ENCODE measurements at places on chromosomes 7 and 10.
A peak's percentile ranks its signal among the peaks of the same experiment; 100 is the strongest.

DNA sequence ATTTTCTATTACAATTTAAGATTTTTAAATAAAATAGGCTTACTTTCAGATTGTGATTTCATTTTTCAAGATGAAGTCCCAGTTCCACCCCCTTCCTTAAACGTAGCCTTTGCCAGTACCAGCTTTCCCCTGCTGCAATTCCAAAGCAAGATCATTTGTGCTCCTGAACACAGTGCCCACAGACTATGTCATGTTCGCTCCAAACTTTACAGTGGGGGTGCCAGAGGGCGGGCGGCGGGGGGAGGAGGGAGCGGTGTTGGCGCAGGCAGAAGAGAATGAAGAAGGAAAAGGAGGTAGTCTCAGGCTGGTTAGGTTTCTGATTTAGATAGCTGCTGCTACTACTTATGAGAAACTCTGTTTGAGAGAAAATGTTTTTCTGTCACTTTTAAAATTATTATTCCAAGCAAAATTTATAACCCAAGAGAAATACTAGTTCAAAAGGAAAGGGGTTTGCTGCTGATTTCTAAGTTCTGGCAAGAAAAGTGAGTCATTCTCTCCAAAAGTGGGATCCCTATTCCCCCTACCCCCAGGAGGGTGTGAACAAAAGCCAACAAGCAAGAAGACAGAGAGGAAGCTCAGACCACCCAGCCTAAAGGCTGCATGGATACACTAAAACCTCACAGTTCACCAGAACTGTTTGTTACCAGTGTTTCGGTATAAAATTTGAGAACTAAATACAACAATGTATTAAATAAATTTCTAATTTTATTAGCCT lies 109.6 kb downstream of the SRPK2 start:
- no peak for DNase-seq

GRCh38 chr7:115014794-115015193 lies 92.9 kb downstream of the MDFIC start:
- DNase-seq: no peak

DNA sequence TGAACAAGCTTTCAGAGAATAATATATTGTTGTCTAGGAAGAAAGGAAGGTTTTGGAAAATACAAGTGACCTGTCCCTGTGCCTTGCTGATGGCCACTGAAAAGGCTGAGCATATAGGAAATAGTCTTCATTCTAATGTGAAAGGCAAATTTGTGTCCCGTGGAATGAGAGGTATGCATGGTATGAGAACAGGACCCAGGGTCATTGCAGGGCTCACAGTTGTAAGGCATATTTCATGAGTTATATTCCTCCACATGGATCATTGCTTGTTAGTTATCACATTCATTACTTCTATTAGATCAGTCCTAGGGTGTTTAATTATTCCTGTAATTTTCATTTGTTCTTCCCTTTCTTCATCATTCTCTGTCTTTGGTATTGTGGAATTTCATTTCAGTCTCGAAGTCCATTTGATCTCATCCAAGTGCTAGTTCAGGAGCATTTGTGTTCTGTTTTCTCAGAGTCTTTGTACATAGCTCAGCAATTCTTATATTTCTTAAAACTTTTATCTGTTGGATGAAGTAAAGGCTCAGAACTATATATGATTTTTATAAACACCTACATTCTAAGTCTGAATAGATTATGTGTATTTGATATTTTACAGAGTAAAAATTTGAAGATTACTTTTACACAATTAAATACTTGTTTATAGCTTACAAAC lies 39.4 kb upstream of the ARHGAP21 start:
- DNase-seq: no peak

DNA sequence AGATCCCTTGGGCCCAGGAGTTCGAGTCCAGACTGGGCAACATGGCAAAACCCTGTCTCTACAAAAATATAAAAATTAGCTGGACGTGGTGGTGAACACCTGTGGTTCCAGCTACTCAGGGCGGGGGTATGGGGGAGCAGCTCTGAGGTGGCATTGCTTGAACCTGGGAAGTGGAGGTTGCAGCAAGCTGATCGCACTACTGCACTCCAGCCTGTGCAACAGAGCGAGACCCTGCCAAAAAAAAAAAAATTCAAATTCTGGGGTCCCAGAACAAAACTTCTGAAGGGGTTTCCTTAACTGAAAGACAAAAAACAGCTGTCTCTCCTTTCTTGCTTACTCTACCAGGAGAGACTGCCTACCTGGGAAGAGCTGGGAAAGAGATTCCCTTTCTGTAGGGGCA lies 27.0 kb downstream of the DNMBP start:
- DNase-seq: no peak

GRCh38 chr10:132982301-132982989 lies 40.1 kb upstream of the CFAP46 start:
- no peak for DNase-seq

- no peak for DNase-seq
Observed at GRCh38 chr10:24652381-24652957, 71.2 kb downstream of the ARHGAP21 start.

DNA sequence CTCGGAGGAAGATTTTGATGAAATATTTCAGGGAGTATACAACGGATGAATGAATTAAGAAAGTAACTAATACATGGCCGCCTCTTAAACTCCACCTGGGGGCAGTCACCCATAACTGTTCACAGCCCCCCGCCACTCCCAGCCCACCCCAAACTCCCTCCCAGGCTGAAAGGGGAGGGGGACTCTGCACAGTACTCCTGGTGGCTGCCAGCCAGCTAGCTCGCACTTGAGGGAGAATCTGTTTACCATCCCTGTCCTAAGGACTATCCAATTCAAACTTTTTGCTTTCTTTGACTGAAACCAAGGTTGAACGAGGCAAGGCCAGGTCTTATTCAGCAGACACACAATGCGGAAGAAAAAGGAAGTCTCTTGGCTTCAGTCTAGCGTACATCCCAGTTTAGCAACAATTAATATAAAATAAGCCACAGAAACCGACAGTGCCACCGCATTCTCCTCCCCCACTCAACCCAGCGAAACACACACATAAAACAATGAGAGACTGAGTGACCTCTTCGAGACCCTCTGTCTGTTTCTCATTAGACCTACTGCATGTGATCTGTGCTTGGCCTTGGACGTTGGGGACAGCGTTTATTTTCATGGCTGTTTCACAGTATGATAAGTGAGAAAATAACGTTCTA lies 219.5 kb downstream of the GLI3 start:
- DNase-seq: no peak

- DNase-seq: no peak
Observed at GRCh38 chr7:23490357-23491135, 20.3 kb upstream of the IGF2BP3 start.

DNA sequence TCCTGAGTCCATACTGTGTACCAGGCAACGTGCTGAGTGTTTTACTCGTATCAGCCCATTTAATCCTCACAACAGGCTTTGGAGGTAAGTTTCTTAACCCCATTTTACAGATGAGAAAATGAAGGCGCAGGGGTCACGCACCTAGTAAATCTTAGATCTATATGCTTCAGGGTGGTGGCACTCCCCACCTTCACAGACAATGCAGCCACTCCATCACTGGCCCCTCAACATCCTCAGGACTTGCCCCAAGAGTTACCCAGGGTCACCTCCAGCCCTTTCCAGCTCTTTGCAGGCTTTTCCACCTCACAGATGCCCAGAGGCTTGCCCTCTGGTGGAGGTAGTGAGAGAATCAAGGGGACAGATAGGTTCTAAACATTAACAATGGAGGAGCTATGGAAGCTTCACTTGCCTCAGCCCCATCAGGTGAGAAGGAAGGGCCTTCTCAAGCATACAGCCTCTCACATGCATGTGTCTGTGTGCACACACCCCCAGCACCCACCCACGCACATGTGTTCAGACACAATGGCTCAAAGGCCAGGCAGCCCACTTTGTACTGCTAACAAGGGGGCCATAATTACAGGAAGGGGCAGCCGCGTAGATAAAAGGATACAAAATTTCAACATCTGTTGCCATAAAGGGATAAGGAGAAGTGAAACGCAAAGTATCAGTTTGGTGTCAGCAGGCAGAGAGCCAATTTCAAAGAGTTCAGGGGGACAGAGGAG lies 29.1 kb downstream of the DPCD start:
- DNase-seq: no peak

GRCh38 chr10:95260909-95261552 lies 29.8 kb downstream of the PDLIM1 start:
- no peak for DNase-seq

- no peak for DNase-seq
Observed at GRCh38 chr7:150862356-150862755, 10.0 kb downstream of the AOC1 start.

DNA sequence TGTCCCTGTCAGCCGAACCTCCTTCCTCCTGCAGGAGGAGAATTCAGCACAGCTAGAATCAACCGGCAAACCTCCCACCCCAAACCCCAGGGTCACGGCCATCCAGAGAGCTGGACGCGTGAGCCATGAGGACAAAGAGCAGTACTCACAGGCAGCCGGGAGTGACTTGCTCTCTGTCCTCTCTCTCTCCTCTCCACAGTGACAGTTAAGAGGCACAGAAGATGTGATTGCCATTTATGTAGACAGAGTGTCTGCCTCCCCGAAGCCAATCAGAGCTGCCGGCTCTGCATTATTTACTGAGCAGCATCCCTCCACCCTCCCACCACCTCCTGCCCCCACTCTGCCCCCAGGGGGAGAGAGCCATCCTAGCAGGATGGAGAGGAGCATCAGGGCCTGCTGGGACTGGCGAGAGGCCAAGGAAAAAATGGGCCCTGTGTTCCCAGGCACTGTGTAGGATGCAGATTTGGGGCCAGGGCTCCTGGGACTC lies 4.3 kb downstream of the DDC start:
- DNase-seq: peak; percentile 82

GRCh38 chr7:102073931-102074880 lies 212.5 kb upstream of the SH2B2 start:
- DNase-seq: no peak

GRCh38 chr10:110479710-110480109 lies 18.0 kb upstream of the DUSP5 start:
- no peak for DNase-seq

GRCh38 chr7:141945356-141945755 lies 1.4 kb downstream of the CLEC5A start:
- no peak for DNase-seq

DNA sequence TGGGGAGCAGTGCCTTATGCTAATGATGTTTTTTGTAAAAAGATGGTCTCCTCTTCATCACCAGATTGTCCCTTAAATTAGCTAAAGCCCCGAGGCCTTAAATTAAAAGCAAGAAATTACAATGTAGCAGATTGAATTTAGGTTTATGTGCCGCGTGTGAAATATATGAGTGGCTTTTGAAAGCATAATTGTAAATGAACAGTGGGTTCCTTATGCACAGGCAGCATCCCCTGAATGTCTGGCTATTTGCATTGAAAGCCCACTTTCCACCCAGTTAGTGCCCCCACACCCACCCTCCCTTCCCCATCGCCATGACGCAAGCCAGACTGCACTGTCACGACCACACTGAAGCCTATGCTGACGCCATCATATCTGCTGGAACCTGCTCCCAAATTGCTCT lies 62.4 kb upstream of the SORCS3 start:
- DNase-seq: no peak

- DNase-seq: no peak
Observed at GRCh38 chr10:128031216-128031615, 95.0 kb downstream of the MKI67 start.
